ENCODE measurements at places on chromosomes 12 and 14.

DNA sequence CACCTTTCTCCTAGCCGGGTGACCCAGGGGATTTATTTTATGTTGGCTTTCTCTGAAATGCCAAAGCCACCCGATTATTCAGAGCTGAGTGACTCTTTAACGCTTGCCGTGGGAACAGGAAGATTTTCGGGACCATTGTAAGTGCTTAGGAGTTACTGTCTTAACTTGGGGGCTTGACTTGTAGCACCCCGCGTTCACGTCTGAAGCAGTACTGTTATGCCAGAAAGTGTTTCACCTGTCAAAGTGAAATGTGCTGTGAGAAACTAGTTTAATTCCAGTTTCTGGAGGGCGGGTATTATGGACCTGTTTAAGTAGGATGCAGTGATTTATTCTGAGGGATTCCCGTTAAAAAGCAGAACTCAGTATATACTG, 218 bp downstream of the LYSET start:
- no peak for DNase-seq

DNA sequence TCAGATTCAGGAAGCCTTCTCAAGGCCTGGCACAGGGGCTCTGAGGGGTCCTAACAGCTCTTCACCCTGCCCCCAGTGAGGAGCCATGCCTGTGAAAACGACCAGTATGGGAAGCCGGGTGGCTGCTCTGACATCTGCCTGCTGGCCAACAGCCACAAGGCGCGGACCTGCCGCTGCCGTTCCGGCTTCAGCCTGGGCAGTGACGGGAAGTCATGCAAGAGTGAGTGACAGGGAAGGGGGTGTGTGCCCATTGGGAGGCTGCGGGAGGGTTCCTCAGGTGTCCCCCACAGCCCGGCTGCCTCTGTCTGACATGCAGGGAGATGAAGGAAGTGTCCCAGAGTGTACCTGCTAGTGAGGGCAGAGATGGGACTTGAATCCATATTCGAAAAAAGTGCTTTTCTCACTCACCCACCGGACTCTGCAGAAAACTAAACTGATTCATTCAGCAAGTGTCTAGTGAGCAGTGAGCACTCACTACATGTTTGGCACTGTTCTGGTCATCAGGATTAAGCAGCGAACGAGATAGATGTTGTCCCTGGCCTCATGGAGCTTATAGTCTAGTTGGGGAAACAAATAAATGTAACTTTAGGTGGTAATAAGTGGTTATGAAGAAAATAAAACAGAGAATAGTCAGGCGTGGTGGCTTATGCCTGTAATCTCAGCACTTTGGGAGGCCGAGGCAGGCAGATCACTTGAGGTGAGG, 9.4 kb upstream of the LRP1-AS start:
- DNase-seq, result no peak

- no peak for DNase-seq
These were observed 2.9 kb upstream of the TMEM30B start for GRCh38 chr14:61284001-61284400.

- no peak for DNase-seq
These were observed 21.7 kb downstream of the GALNT16 start for GRCh38 chr14:69281450-69282169.

- no peak for DNase-seq
These were observed 95.8 kb downstream of the TMTC3 start for GRCh38 chr12:88237954-88238353.

DNA sequence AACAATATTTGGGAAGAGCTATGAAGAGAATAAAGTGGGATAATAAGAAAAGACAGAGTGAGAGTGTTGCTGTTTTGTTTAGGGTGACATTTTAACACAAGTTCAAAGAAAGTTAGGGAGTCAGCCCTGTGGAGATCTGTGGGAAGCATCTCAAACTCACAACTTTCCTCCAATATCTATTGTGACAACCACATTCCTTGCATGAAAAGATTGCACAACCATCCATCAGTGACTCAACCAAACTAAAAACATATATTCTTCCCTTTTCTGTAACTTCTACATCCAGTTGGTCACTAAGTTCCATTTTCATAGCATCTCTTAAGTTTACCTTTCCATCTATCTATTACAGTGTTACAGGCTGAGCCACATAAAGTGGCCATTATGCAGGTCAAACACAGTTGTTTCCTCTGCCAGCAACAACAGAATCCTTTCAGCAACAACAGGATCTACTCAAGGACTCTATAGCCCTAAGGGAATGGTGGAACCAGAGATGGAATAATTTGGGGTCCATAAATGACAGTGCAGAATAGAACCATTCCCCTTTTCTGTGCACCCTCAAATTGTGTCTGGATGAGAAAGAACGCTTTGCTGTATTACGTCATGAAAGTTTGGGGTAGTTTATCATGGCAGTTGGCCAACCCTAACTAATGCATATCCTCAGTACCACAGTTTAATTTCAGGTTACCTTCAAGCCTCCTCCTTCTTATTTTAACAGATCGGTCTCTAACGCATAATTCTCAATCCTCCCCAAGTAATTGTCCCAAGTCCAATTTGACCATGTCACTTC, 118.8 kb downstream of the ST8SIA1 start:
- DNase-seq, result no peak

DNA sequence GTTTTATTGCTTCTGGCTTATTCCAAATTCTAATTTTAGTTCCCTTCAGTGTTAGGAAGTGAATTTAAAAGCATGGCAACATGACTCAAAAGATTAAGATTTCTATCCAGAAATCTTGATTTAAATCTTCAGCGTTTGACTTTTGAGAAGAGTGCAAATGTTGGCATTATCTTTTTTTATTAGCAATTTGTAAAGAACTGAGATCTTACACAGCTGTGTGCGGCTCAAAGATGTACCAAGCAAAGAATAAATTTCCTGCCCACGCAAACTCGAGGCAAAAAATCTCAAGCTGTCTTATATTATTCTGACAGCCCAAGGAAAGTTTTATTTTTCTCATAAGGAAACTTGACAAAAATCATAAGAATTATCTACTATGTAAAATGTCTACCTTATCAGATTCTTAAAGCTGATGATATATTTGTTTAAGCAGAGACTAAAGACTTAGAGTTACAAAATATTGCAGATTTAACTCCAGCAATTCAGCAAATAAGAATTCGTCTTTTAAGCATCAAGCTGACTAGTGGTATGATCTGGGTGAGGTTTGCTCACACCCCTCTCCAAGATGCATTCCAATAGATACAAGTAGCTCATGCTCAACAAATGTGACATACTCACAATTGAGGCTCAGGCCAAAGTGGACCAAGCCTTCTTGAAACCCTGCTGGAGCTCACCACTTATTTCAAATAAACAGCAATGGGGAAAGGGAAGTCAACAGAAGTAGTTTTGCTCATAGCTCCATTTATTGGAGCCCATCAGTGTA, 47.4 kb upstream of the POC1B start:
- DNase-seq, result no peak

- DNase-seq, result no peak
These were observed 150.1 kb downstream of the NTF3 start for GRCh38 chr12:5582018-5582417.

GRCh38 chr14:103247169-103247606, 86.8 kb upstream of the EIF5 start:
- DNase-seq, result no peak

DNA sequence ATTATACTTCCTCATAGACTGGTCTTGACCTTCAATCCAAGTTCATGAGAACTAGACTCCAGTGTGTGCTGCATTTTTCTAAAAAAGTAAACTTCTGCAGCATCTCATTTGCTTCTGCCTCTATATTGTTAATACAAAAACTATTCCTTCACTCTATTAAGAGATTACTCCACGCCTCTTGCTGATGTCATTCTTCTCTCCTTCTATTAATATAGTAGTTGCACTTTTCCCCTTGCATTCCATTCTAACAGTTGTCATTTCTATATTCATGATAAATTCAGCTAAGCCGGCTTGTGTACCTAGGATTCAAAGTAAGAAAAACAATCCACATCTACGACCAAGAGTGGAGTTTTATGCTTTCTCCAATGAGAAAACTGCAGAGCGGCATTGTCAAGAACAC, 480.4 kb upstream of the NOVA1 start:
- DNase-seq, result no peak

GRCh38 chr14:52182853-52183252, 84.6 kb upstream of the PTGDR start:
- no peak for DNase-seq
